ENCODE measurements at places on chromosomes 3 and 15.

DNA sequence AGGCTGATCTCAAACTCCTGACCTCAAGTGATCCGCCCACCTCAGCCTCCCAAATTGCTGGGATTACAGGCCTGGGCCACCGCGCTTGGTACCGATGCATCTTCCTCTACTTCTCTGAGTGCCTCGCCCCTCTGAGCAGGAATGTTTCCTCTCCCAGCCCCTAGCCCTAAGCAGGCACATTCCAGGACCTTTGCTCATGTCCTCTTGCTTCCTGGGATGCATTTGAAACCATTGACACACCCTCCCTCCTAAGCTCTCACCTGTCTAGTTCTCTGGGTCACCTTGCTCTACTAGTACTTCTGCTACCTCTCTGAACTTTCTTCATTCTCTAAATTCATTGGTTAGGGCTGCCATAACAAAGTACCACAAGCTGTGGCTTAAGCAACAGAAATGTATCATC lies 17.9 kb upstream of the UACA start:
- DNase-seq = no peak

DNA sequence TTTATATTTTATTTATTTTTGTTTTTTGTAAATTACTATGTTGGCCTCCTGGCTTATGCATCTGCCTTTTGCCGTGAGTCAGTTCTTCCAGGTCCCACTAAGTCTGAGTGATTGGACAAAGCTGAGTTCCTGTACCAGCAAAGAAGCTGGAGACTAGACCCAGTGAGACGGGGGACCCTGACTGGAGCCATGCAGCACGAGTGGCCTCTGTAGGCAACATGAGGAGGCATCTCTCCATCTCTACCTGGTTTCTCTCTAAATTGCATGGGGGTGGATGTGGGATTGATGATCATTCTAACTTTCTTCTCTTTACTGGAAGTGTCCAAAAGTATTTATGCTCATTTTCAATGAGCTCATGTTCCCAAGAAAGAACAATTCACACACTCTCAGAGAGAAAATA lies 155.3 kb upstream of the MRPL3 start:
- no peak for DNase-seq

- DNase-seq = no peak
Measured at GRCh38 chr15:95075792-95076677, 844.7 kb downstream of the MCTP2 start.

DNA sequence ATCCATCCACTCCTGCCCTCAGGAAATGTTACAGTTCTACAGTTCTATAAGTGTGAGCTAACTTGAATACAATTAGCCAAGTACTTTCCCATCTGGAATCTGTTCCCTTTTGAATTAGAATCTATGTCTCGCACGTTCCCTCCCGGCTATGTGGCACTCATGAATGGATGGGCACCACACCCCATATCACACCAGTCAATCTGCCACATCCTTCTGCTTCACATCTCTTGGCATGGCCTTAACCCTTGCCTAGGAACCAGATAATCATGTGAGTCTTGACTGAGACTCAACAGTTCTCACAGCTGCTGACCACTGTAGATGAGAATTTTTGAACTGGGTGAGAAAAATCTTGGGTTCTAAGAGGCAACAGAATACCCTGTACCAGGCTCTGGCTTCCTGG lies 180.2 kb downstream of the TNIK start:
- DNase-seq = no peak

DNA sequence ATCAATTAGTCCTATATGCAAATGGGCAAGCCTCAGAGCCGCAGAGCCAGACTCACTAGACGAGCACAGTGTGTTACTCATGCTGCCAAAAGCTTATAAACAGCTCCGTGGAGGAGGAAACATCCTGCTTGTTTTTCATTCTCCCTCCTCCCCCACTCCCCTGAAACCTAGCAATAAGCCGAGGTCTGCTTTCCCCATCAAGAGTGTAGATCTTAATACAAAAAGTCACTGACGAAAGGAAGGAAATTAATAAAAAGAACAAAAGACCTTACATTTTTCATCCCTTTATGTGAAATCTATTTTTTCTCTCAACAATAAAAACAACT lies 88.5 kb downstream of the XXYLT1 start:
- peak; percentile 59 for DNase-seq

DNA sequence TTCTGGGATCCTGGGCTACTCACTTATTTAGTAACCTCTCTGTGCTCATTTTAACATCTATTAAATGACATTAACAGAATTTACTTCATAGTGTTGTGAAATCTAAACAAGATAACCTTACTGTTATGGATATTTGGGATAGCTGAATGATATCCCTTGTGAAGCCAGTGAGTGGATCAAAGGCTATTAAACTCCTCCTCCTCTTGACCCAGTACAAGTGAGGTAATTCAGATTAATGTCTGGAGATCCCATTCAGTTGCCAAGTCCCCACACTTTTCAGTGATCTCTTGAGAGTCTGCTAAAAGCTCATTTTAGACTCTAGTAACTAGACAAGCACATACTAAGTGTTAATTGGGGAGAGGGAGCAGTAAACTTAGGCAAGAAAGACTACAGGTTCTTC lies 2.5 kb upstream of the ANKRD28 start:
- no peak for DNase-seq

- DNase-seq = no peak
Measured at GRCh38 chr3:180188512-180189309, 152.0 kb upstream of the PEX5L start.

GRCh38 chr15:99464137-99464536 lies 101.6 kb upstream of the MEF2A start:
- no peak for DNase-seq

DNA sequence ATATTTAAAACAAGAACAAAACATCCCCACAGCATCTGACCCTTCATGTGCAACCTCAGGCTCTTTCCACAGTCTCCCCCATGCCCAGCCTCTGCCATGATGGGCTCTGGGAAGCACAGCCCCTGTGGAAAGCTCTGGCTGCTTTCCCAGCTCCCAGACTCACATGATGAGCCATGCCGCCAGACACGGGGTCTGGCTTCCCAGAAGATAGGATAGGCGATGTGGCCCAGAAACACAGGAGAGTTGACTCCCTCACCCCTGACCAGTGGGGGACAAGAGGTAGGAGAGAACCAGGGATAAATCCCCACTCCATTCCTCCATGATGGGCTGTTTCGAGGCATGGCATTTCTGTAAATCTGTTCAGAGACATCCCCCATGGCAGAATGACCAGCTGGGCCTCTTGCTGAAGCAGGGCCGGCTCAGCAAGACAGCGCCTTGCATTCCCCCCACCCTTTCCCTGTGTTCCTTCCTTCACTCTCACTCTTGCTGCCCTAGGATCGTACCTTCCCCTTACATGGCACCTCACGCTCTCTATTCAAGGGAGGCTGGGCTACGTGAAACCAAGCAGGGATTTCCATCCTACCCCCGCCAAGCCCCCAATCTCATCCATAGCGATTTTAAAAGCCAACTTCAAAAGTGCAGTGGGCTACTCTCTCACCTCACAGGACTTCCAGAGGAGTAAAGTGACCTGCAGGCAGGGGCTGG lies 192.4 kb downstream of the ABHD5 start:
- no peak for DNase-seq

GRCh38 chr15:70483513-70483912 lies 279.8 kb downstream of the UACA start:
- DNase-seq = no peak

DNA sequence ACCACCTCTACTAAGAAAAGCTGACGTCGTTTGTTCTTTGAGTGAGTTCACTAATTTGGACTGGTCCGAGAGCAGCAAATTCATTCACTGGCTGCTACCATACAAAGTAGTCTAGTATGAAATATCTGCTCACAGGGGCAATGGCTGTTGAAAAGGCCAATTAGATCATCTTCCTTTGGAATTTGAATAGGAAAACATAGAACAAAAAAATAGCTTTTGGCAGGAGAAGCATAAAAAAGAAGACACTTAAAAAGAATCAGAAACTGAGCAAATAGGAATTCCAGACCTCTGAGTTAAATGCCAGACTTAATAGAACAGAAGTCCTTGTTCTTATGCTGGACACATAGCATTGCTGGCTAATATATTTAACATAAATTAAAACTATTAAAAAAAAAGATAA lies 159.3 kb downstream of the IL1RAP start:
- peak; percentile 60 for DNase-seq

- no peak for DNase-seq
Measured at GRCh38 chr15:80977627-80978036, 12.0 kb downstream of the MESD start.

DNA sequence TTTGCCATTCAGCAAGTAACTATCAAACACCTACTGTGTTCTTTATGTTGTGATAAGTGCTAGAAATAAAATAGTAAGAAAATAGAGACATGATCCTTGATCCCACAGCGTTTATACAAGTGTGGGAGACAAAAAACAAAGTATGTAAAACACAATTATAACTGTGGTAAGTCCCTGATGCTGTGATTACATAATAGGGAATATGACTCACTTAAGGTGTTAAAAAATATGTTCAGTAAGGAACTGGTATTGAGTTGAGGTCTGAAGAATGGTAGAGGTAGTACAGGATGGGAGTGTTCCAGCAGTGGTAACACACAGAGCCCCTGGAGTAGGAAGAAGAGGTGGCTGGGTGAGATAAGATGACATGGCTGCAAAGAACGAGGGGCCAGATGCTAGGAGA lies 132.1 kb upstream of the TMC3 start:
- DNase-seq = no peak

DNA sequence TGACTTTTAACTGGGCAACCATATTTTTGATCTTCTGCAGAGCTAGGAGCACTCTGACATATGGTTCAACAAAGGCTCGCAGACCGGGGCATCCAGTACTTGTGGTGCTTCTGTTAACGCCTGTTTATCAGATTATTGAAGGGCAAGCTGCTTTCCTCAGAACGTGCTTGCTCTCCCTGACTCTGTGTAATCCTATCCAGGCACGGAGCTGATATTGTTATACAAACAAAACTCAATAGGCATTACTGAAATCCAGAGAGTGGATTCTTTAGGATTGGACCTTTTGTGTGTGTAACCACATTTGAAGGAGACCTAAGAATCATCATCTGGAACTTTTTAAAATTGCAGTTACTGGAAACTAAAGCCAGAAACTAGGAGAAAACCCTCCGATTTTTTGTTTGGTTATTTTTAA lies 246.5 kb downstream of the PTPRG start:
- no peak for DNase-seq

GRCh38 chr3:129783470-129783869 lies 110.0 kb downstream of the TMCC1 start:
- no peak for DNase-seq

GRCh38 chr3:133979553-133979952 lies 50.2 kb downstream of the SLCO2A1 start:
- no peak for DNase-seq
